Uterus (tissue), 4 donors: ENCODE measurements at places on chromosomes 7 and 10. TPM values are rescaled to one million over a fixed set of nuclear protein-coding genes. Genes with fewer than 3 reads are reported as not detected.

DNA sequence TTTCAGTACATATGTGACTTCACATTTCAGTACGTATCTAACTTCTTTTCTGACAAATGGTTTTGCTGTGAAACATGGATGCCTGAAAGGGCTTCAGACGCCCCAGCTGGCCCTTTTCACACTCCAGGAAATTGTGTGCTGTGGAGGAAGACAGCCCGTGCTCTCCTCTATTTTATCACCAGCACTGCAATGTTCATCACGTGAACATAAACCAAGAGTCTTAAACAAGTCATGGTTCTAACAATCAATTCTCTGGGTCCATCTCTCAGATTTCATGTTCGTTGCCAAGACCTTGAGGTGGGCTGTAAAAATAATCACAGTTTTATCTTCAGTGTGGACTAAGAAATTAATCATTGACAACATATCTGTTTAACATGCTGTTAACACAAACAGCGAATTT is 141.2 kb downstream of the WDR37 start:
- no peak for DNase-seq

DNA sequence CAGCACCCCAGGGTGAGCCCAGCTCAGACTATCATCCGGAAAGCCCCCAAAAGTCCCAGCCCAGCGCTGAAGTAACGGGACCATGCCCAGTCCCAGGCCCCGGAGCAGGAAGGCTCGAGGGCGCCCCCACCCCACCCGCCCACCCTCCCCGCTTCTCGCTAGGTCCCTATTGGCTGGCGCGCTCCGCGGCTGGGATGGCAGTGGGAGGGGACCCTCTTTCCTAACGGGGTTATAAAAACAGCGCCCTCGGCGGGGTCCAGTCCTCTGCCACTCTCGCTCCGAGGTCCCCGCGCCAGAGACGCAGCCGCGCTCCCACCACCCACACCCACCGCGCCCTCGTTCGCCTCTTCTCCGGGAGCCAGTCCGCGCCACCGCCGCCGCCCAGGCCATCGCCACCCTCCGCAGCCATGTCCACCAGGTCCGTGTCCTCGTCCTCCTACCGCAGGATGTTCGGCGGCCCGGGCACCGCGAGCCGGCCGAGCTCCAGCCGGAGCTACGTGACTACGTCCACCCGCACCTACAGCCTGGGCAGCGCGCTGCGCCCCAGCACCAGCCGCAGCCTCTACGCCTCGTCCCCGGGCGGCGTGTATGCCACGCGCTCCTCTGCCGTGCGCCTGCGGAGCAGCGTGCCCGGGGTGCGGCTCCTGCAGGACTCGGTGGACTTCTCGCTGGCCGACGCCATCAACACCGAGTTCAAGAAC is 1.1 kb downstream of the VIM start:
- peak; percentile 94 for DNase-seq

- no peak for DNase-seq
Observed at GRCh38 chr7:109868215-109868860, 1222.6 kb upstream of the LRRN3 start.

DNA sequence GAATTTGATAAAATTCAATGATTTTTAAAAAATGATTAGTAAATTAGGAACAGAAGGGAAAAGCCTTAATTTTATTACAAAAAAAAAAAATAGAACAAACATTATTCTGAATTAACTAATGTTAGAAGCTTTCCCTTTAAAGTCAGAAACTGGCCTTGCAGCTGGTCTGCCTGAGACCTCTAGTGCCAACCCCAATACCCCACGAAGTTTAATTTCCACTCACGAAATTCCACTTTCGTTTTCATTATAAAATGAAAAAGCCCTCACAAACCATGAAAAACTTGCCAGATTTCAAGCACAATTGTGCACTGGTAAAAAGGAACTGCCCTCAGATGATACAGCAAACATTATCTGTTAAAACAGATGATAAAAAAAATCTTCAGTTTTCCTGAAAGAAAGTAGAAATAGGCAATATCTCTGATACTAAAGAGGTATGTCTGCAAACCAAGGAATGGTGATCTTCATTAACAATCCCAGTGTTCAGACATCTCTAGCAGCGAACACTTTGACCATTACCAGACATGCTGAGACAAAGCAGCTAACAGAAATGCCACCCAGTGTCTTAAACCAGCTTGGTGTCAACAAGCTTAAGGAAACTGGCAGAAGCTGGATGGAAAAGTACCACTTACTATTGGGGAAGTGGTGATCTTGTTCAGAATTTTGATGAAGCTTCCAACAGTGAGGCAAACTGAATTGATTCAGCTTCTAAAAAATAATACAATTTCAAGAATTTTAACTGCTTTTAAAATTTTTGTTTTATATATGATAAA is 80.2 kb downstream of the PALS2 start:
- no peak for DNase-seq

DNA sequence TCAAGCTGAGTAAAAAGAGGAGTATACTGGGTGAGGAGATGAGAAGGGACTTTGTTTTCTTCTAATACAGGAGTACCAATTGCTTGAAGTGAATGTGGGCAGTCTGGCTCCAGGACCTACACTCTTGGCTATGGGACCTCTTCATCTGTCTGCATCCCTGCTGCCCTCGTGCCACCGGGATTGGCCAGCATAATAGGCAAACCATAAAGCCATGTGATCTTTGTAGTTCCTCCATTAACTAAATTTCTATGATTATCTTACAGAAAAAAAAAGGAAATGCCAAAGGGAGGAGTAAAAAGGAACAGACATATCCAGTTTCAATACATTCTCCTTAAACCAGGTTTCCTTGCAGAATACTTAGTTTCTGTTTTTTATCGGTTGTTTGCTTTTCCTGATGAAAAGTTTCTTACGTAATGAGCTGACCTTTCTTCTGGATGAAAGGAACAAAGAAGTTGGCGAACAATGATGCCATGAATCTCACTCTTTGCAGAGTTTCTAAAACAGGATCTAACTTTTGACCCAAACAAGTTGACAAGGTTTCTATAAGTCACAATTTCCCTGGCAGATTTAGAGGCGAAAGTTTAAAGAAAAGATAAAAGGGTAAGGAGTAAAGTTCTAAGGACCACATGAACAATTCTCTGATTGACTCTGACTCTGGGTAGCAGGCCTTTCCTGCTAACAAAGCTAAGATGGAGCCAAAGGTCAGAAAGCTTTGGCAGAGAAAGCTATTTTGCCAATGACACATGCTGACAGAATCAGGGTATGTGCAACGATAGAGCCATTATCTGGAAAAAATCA is 54.1 kb downstream of the LAMB1 start:
- no peak for DNase-seq

GRCh38 chr10:129417870-129418269 is 49.2 kb upstream of the MGMT start:
- DNase-seq = no peak

TAS2R4 gene
- 0.29 TPM for total RNA-seq

TUBB8 gene
- not detected for total RNA-seq

DNA sequence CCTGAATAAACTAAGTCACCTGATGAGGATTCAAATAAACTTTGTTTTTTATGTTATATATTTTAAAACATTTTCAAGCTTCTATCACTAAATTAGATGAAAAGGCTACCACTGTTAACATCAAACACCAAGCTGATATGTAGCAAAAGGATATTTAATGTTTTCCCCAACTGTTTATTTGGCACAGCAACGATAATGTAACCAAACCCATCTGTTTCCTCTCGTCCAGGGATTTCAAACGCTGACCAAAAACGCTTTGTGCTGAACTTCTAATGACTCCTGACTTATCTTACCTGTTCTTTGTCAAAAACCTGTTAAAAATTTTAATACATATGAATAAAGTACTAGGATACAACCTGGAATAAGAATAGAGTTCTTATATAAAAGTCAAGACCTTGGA is 30.5 kb downstream of the DCLRE1A start:
- no peak for DNase-seq

DNA sequence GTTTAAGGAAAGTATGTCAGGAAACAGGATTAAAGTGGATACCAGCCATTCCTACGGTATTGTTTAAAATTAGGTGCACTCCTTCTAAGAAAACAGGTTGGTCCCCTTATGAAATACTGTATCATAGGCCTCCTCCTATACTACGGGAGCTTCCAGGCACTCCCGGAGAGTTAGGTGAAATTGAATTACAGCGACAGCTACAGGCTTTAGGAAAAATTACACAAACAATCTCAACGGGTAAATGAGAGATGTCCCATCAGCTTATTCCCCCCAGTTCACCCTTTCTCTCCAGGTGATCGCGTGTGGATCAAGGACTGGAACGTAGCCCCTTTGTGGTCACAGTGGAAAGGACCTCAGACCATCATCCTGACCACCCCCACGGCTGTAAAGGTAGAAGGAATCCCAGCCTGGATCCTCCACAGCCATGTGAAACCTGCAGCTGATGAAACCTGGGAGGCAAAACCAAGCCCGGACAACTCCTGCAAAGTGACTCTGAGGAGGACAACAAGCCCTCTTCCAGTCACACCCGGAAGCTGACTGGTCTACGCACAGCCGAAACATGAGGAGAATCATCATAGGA is 25.1 kb upstream of the GHITM start:
- no peak for DNase-seq

DNA sequence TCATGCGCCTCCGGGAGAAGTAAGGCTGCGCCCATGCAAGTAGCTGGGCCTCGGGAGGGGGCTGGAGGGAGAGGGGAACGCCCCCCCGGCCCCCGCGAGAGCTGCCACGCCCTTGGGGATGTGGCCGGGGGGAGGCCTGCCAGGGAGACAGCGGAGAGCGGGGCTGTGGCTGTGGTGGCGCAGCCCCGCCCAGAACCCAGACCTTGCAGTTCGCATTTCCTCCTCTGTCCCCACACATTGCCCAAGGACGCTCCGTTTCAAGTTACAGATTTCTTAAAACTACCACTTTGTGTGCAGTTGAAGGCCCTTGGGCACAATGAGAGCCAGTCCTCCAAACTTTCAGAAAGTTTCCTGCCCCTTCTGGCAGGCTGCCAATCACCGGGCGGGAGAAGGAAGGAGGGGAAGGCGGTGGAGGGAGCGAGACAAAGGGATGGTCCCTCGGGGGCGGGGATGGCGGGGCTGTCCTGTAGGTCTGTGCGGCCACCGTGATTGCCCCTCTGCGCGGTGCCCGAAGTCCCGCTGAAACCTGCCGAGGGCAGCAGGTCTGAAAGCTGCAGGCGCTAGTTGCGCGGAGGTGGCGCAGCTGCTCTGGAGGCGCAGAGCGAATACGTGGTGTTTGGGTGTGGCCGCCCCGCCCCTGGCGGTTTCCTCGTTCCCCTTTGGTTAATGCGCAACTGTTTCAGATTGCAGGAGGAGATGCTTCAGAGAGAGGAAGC is 2.1 kb downstream of the VIM start:
- DNase-seq = peak; percentile 81

DNA sequence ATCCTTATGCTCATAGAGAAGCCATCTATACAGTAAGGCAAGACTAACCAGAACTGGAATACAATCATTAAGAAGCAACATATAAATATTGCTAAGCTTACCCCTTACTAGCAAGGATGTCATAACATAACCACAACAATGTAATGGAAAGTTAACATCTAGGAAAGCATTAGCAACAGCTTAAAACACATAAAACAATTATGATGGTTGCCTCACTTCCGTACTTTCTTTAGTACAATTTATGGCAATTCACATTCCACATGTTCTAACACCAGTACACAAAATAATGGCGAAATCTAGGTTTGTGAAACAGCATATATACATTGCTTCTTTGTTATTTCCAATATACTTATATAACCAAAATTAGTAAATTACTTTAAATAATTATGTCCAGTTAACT is 195.0 kb downstream of the AHR start:
- DNase-seq = no peak

SPDYE1 gene
- not detected for total RNA-seq

AKR1D1 gene
- total RNA-seq = not detected

DNA sequence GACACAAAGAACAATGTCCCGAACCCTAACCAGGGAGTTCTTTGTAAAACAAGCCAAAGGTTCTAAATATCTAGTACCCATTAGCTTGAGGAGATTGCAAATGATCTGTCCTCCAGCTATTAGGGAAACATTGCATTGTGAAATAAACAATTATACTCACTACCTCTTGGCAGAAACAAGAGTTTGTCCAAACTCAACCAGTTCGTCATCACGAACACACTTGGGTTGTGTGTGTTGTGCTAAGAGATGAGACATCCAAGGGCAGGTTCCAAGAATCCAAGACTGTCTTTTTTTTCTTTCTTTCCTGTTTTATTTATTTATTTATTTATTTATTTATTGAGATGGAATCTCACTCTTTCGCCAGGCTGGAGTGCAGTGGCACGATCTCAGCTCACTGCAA is 793.1 kb upstream of the AUTS2 start:
- DNase-seq = no peak

AKR1C1 gene
- total RNA-seq = 60.9 TPM

DNA sequence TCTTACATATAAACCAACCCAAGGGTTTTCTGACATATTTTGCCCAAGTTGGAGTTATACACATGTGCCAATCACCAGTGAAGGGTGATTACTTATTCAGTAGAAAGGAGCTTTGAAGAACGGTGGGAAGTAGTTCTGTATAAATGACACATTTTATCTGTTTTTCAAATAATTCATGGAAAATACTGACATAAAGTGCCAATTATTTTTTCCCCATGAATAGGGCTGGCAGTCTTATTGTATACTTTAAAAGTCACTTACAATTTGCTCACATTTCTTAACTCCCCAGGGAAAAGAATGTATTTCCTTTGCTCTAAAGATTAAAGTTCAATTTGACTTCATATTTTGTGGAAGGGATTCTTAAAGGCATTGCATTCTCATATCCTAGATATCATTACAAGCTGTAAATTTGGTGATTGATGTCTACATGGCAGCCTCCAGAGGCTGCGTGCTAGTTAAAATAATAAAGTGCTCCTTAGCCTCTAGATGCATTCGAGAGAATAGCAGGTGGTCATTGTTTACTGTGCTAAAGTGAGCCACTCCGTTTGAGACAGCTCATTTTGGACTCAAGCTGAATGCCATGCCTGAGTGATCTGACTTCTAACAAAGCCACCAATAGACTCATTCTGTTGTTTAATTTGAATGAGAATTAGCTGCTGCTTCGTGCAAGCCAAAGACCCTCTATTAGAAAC is 148.8 kb upstream of the NRP1 start:
- DNase-seq = no peak

GRCh38 chr10:45483002-45483401 is 109.0 kb downstream of the ALOX5 start:
- DNase-seq = no peak

DNA sequence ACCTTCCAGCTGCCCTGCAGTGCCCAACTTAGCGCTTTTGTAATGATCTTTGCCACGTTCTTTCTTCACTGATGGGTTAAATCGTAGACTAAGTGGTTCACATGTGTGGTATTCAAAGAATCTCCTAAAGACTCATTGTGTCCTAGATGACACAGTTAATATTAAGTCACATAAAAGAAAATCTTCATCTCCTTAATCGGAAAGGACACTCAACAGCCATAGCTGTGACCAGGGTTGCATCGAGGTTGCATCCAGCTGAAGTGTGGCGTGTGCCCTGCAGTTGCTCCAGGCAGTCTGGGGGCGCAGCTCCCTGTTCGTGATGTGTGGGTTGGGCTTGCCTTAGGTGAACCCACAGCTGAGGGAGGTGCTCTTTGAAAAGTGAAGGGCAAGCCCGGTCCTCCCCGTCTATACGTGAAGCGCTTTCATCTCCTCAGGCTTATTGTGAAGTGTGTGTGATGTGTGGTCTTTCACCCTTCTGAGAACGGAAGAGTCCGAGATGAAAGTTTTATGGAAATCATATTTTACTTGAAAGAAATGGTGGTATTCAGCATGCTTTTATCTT is 122.7 kb downstream of the TRRAP start:
- DNase-seq = no peak
